ENCODE measurements at places on chromosomes 6 and 20.

- DNase-seq = no peak
Observed at GRCh38 chr6:157754351-157754750, 68.7 kb upstream of the SNX9 start.

DNA sequence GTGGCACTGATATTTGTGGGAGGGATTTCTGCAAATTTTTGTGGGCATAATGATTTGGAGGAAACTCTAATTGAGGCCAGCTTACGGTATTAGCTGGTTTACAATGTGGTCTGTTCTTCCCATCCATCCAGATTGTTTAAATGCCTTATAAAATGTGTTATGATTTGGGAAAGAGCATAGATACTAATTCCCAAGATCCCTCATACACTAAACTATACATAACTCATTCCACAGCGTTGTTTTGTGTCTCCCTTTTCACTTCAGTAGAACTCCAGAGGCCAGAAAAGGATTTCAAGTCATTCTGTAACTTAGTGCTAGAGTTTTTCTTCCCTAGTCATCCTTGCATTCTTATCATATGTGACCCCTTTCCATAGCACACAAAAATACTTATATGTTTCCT, 292.6 kb upstream of the NT5E start:
- no peak for DNase-seq

DNA sequence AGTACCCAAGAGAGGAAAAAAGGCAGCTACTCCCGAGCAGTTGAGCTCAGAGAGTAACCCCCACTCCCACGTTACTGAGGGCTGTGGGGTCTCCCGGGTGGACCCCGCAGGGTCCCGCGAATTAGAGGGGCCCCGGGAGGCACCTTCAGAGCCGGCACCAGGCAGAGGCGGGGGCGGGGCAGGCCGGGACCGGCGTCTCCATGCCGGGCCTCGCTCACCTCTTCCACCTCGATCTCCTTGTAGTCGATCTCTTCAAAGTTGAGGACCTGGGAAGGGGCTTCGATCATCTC, 381 bp downstream of the MAP3K7 start:
- DNase-seq = no peak

- peak; percentile 30 for DNase-seq
Observed at GRCh38 chr6:91081452-91082067, 494.7 kb upstream of the MAP3K7 start.

DNA sequence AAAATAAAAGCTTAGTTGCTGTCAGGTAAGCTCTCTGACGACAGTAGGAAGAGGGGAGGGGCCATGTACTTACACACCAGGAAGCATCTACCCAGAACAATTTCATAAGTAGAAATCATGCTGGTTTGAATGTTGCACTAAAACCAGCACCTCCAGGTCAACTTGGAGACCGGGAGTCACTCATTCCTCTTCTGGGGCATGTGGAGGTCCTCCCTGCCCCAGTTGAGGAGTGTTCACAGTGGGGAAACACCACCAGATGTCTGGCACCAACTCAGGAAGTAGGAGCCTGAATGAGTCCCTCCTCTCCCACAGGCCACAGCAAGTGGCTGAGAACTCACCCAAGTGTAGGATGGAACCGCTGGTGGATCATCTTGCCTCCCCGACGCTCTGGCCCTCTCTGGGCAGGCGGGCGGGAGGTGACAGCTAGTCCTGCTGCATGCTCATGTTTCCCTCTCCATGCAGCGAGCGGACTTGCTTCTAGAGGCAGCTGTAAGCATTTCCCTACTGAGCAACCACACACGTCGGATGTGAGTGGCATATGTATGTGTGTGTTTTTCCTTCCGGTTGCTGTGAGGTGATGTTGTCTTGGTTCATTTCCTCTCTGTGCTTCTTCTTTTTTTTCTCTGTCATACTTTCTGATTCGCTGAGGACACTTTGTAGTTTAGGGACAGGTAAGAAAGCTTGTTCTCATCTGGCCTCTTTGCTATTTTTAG, 149.5 kb upstream of the NEDD9 start:
- DNase-seq = no peak

GRCh38 chr20:63442100-63442493, 30.4 kb downstream of the KCNQ2 start:
- DNase-seq = peak; percentile 56

DNA sequence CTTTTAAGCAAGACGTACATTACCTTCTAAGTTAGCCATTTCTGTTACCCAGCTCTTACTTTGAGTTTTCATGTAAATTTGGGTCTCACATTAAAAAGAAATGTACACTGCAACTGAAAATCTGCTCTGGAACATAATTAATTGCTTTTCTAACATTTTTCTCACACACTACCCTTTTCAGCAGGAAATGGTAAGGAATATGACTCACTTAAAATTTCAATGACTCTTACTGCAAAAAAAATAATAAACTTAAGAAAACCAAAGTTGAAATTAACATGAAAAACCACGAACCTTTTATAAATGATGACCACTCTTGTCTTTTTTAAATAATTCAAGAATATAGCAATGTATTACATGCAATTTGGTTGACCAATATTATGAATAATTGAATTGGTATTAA, 1.3 kb downstream of the CGA start:
- no peak for DNase-seq

GRCh38 chr20:11912659-11913415, 4.9 kb upstream of the BTBD3 start:
- no peak for DNase-seq

DNA sequence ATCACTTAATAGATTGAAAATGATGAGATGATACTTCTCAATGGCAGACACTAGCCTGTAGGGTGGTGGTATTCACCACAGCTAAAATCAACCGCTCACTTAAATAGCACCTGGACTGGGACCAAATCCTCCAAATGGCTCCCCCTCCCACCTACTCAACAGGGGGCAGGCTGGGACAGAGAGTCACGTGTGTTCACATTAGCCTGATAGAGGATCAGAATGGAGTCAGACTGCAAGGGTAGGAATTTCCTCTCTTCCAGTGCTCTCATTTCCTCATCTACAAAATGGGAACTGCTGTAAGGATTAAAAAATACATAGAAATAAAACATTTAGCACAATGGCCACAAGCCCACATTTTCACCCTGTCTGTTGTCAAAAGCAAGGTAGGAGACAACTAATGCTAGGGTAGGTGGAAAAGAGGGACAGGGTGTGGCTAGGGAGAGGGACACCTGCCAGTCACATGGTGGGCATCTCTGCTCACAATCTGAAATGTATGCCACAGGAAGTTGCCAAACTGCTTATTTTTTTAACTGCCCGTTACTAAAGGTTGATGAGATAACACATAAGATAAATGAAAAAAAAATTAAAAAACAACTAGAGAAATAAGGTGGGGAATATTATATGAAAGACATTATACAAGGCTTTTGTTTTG, 55.3 kb downstream of the BACH2 start:
- DNase-seq = peak; percentile 59

DNA sequence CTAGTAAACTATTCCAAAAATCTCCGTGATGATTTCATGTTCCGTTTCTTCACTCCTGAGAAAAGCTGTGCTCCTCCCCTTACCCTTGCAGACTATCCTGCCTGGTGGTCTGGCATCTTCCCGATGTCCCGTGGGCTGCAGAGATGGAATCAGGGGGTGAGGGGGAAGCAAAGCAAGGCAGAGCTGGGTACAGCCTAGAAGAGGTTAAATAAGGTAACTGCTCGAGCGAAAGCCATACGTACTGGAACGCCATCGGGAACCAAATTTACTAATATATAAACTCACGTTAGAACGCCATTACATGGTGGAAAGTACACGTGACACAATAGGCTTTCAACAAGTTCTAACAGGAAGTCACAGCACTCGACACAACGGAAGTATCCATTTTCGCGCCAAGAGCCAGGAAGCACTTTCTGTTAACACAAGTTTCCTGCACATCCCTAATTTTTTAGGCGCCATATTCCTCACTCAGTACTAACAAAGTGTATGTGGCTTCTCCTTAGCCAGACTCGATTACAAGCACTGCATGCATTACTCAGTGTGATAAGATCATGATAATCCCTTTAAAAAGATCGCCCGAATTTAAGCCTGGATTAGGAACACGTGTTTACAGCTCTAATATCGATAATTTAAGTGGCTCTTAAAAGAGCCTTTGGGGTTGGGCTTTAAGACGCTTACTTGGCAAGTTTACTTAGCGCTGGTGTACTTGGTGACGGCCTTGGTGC, 101.6 kb upstream of the PRSS16 start:
- DNase-seq = peak; percentile 85

GRCh38 chr6:168239044-168239773, 80.4 kb downstream of the DACT2 start:
- DNase-seq = no peak

DNA sequence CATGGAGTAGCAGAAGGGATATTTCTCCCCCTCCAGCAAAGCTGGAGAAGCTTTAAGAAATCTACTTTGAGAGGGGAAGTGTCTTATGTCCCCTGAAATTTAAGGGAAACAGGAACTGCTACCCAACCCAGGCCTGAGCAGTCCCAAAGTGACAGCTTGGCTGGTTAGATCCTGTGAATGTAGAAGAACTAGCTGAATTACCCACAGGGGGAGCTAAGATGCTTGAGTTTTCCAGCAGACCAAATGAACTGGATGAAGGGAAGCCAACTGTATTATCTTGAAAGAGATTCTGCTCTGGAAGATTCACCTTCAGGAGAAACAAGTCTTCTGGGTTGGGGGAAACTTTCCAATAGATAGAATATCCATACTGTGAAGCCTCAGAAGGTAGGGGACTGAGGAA, 303.3 kb upstream of the MMS22L start:
- DNase-seq = peak; percentile 0

DNA sequence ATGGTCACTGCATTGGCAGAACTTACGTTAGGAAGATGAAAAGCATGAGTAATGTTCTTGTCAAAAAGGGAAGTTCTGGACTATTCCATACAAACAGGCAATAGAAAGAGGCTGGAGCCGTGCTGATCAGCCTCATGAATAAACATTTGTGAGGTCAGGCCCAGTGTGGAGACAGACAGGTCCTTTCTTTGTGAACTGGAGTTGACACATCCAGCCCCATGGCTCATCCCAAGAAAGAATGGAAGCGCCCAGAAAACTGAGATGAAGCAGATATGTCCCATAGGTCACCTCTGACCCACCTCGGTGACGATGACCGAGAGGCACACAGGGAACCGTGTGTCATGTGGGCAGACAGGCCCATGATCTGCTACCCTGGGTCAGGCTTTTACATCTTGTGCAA, 276.0 kb upstream of the SGK1 start:
- no peak for DNase-seq

GRCh38 chr6:88626460-88626859, 337.0 kb downstream of the RNGTT start:
- peak; percentile 57 for DNase-seq

DNA sequence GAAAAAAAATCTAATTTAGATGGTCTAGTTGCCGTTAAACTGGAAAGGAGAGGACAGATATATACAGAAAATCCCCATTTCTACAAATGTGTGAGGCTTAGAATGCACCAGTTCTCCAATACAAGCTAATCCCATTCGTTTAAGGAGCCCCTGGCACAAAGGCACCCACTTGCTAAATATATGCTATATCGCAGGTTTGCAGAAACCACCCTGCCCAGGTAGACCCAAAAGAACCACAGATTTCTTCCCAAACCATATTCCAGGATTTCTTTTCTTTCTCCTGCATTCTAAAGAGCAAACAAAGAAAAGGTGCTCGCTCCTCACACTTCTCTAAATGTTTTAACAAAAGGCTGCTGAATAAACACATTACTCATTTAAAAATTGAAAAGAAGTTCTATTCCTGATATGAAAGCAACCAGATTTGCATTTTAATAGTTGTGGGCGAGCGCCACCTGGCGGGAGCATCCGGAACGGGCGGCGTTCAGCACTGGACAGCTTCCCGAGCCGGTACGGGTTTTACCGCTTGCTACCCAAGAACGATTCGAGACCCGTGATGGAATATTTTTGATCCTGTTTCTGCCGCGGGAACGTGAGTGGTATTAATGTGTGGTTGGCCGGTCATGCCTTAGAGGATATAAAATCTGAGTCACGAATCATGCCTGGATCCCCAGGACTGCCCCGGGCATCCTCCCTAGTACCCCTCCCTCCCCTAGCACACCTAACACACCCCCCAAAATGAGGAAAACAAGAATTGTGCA, 2.1 kb downstream of the PTPRT start:
- no peak for DNase-seq

DNA sequence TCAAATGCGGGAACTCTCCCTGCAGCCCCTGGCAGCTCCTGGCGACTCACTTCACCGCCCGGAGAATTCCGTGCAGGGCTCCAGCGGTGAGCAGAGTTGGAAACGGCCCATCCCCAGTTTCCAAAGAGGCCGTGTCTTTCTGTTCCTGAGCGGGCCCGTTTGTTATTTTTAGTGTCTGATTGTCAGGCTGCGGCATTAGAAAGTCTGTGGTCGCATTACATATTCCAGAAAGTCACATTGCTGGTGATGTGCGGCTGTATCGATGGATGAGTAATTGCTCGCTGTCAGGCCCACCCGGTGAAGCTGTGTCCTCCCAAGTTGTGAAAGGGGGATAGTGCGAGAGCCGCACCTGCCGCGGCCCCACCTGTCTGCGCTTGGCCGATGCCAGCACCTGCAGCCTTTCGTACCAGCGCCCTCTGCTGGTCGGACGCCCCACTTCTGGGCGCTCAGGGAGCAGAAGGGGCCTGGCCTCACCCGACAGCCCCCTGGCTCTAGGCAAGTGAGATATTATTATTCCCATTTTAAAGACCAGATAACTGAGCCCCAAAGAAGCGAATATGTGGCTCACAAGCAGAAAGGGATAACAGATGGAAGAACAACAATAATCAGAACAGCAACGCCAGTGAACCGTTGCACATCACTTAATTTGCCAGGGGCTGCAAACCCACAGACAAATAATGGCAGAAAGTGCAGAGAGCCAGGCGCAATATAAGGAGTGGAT, 244.9 kb downstream of the TSHZ2 start:
- DNase-seq = peak; percentile 15

DNA sequence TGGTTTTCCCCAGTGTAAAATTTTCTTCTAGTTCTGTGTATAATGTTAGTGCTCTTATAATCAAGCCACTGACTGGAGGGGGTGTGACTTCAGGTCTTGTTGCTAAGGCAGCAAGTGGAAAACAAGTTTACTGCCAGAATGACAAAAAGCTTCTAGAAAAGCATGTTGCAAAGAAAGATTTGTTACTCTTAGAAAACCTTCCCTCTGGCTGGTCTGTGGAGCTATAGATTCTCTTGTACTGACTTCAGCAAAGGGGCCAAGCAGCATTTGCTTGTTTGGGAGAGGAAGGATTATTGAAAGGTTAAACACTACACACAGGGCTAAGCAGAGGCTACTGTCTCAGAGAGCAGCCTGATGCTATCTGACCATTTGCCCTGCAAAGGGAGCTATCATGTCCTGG, 288.8 kb downstream of the BTBD9 start:
- DNase-seq = no peak

GRCh38 chr6:140979642-140980091, 1153.1 kb upstream of the GJE1 start:
- no peak for DNase-seq

DNA sequence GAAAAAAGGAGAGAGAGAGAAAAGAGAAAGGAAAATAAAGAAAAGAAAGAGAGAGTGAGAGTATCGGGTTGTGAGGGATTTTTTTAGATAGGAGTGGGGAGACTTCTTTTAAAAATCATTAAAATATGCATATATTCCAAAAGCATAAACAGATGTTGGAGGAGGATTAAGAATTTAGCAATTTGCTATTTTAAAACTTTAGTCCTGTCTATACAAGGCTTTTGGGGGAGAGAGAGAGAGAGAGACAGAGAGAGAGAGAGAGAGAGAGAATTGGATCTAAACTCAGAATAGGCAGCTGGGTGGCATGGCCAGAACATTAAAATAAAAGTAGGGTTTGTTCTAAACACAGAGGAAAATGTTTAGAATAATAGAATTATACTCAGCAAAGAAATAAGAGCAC, 72.1 kb downstream of the SOD2 start:
- DNase-seq = no peak

Data from COR-L47 (cell line).